ENCODE measurements at places on chromosomes 5 and 9.
A peak's percentile ranks its signal among the peaks of the same experiment; 100 is the strongest.

GRCh38 chr5:158471535-158471924, 612.6 kb upstream of the CLINT1 start:
- DNase-seq = no peak

- peak; percentile 67 for DNase-seq
These were observed 107.2 kb upstream of the CKMT2 start for GRCh38 chr5:81125959-81126358.

GRCh38 chr9:83299571-83299970, 236.6 kb upstream of the RASEF start:
- DNase-seq = no peak

DNA sequence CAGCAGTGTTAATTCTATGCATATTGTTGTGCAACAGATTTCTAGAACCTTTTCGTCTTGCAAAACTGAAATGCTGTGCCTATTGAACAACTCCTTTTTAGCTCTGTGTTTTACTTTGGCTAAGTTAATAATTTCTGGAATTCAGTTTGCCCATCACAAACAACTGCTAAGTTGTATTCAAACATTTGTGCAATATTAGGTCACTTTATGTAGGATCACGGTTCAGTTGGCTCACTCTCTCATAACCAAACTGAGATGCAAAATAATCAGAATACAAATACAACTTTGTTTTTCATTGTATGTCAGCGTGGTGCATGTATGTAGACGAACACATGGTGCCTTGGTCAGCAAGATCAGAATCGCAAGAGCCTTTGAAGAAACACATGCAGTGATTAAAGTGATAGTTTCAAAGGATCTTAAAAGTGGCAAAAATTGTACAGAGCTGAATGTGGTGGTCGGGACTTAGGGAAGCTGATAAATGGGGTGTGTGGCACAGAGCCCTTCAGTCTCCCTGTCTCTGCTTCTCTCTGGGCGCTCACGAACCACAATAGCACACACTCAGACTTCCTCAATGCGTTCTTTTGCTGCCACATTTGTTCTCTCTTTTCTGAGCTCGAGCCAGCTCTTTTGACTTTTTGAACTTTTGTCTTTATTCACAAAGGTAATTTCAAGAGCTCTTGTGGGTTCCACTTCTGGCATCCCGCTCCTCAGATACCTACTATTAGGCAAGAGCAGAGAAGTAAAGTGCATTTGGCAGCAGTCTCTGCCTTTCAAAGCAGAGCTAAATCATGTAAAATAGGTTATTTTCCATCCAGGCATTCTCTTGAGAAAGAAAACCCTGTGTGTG, 112.4 kb upstream of the CTSL start:
- DNase-seq = no peak

GRCh38 chr9:98101868-98102273, 17.2 kb downstream of the TRIM14 start:
- peak; percentile 22 for DNase-seq

- peak; percentile 16 for DNase-seq
These were observed 1.2 kb downstream of the ROR2 start for GRCh38 chr9:91948597-91949391.

DNA sequence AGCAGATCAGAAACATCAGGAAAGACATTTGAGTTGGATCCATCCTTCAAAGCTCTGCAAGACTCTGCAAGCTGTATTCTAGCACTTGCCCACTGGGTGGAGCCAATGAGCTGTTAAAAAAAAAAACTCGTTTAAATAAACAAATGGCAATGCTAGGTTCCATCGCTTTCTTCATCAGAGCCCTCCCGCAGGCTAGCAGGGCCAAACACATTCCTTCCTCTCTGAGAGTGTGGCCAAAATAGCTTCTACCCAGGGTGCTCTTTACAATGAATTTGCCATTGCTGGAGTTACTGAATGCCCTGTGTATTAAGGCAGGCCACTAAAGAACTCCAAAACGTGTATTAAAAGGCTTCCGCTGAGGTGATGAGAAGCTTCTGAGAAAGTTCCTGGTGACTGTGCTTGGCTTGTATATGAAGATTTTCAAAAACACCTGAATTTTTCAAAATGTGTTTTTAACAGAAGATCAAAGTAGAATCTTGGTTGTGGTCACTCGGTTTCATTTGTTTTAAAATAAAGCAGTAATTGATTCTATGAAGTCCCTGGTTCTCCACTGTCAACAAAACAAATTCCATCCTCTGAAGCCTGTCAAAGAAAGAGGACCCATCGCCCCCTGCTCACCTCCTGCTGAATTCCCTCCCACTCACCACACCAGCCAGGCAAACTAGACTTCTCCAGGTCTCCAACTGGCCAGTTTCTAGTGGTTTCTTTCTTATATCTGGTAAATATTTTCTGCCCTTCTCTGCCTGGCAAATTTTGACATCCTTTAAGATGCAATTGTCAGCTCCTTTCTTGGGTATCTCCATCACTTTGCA, 36.5 kb upstream of the EQTN start:
- DNase-seq = peak; percentile 81

DNA sequence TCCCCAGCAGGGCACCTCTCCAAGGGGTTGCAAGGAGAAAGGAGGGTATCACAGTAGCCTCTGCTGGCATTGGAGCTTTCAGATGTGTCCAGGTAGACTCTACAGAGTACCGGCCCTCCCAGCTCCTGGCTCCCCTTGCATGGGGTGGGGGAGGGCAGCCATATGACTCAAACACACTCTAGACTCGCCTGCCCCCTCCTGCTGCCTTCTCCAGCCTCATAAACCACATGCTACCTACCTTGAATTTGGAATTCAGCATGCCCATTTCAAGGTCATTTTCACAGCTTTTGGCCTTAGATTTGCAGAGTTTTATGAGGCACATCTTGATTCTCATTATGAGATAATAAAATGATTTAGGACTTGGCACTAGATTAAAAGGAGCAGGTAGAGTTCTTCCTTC, 32.8 kb upstream of the SMIM32 start:
- no peak for DNase-seq

DNA sequence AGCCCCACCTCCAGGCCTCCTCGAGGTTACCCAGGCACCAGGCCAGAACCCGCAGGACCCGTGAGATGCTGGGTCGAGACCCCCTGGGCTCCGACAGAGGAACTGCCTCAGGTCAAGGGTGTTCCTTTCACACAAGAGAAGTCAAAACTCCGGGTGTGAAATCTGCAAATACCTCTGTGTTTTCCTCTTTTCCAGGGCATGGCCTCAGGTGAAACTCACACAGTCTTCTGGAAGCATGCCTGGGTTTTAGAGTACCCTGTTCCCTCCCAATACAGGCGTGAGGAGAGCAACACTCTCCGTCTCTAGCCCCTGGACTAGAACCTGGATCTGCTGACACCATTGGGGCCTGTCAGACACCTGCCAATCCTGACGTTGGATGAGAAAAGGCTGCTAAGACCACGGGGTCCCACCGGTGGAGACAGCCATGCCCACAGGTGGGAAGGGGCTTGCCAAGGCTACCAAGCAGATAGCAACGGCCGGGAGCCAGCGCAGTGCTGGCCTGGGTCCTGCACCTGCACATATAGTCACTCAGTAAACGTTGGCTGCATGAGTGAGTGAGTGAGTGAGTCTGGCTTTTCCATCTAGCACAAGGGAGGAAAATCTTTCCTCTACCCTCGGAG, 182.0 kb upstream of the PPP1R26 start:
- no peak for DNase-seq

- no peak for DNase-seq
These were observed 552.8 kb downstream of the SEMA5A start for GRCh38 chr5:8993031-8993430.

DNA sequence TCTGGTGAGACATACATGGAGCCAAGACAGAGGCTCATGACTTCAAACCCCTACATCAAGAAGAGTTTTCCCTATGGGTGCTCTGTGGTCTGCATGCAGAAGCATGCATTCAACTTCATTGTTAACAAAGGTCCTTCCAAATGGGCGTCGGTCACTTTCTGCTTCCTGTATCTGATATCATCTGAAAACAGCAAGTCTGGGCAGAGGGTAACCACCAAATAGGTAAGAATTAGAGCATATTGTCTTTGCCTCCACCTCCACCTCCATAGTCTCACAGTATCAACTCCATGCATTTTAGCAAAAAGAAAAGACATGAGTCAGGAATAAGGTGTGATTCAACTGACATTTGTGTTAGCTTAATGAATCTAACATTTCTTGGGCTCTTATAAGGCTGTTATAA, 462.9 kb downstream of the DMRT2 start:
- no peak for DNase-seq

DNA sequence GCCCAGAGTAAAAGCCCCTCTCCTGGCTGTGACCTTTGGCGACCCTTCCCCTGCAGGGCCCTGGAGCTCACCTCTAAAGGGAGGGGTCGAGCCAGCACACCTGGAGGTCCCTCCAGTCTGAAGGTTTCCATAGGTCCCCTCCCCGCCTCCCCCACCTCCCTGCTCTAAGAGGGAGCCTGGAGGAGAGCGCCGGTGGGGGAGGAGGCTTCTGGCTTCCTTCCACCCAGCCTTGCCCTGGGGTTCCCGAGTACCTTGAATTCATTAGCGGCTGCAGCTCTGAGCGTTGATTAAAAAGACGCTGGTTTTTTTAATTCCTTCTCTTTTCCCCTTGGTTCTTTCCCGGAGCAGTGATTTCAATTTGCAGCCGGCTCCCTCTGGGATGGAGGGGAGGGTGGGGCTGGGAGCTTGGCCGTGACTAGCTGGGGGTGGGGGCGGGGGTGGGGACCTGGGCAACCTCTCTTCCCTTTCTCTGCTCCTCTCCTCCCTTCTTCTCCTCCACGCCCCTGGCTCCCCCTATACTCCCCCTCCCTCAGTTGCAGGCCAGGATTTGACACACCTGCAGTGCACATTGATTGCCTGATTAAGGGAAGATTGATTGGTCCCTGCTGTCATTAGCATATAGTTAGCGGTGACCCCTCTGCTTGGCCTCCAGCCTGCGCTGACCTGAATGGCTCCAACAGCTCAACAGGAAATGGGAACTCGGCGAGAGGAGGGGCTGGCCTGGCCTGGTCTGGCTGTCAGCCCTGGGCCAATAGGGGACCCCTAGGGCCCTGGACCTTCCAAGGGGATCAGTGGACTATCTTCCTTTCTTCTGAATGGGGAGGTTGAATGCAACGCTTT, 67.5 kb upstream of the RAPGEF1 start:
- DNase-seq = peak; percentile 51

Measured in NCI-H1092 treated with DMSO at 0.1 percent for 48 hours (cell line).